Heart left ventricle (tissue), 16 donors: ENCODE measurements at places on chromosomes 2 and 18. TPM values are rescaled to one million over a fixed set of nuclear protein-coding genes. Genes with fewer than 3 reads are reported as not detected.

- peak; percentile 65 for DNase-seq
These were observed 123.5 kb upstream of the EML6 start for GRCh38 chr2:54599914-54600313.

EFHD1 gene
- polyA plus RNA-seq, result 9.0 TPM

GRCh38 chr2:32363597-32363996 is 6.8 kb downstream of the BIRC6 start:
- no peak for DNase-seq

- DNase-seq, result no peak
These were observed 361.5 kb downstream of the GALNT13 start for GRCh38 chr2:154233231-154233630.

GRCh38 chr2:207139552-207139951 is 26.2 kb downstream of the KLF7 start:
- DNase-seq, result no peak

- no peak for DNase-seq
These were observed 208.1 kb downstream of the NCKAP5 start for GRCh38 chr2:133360190-133360589.

TOGARAM2 gene
- polyA plus RNA-seq, result 23.9 TPM

DNA sequence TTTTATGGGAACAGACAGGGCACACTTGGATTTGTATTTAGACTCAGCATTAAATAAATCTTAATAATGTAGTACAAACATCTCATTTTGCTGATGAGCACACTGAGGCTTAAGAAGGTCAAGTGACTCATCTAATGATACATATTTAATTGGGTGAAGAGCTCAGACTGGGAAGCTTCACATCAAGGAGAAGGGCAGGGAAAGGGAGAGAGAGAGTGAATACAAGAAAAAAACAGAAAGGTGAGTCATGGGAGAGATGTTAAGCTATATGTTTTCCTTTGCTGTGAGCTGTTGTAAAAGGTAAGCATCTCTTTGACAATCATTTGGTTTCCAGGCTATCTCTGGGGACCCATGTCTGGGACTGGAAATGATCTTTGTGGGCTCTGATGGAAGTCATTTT is 277.8 kb downstream of the SETBP1 start:
- no peak for DNase-seq

- no peak for DNase-seq
These were observed 114.1 kb upstream of the TEX51 start for GRCh38 chr2:126784621-126785020.

ITGA4 gene
- polyA plus RNA-seq, result 0.23 TPM

AKAIN1 gene
- polyA plus RNA-seq, result not detected

DNA sequence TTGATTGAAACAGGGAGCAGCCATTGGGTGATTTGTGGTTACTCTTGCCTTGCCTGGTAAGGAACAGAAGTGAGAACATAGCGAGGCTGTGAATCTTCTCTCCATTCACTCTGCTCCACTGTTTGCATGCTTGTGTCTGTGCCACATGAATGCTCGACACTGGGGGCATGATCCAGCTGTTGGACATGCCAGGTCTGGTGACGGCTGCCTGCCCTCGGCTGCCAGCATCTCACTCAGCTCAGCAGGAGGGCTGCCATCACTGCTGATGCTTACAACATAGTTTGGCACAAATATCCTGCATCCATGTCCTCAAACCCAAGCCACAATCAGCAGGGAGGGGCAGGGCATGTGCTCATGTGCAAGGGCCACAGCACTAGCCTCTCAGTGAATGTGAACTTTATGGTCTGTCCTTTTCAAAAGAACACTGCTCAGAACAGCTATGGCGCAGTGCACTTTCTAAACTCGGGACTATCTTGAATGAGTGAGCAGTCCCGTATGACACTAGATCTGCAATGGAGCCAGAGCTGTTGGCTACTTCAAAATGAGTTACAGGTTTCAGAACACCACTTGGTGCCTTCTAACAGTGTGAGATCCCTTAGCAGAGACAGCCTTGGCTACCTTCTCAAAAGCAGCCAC is 126.3 kb downstream of the NRP2 start:
- no peak for DNase-seq

DNA sequence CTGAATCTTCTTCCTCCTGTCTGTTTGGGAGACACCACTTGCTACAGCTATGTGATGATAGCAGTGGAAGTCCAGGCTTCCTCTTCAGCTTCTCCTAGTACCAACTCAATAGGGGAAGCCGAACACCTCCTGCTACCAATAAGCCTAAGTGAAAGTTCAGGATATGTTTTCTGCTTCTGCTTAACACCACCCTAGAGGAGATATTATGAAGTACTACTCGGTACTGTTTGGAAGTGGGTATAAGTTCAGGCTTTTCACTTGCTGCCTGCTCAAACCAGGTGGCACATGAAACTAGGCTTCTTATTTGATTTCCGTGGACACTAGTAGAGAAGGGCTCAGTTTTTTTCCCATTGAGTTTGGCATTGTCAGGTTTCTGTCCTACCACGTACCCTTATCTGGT is 99.8 kb downstream of the PTPN4 start:
- DNase-seq, result no peak

- DNase-seq, result no peak
These were observed 142.3 kb upstream of the BOD1L2 start for GRCh38 chr18:57004366-57005121.

GRCh38 chr18:77068321-77069312 is 64.0 kb downstream of the MBP start:
- DNase-seq, result no peak

DNA sequence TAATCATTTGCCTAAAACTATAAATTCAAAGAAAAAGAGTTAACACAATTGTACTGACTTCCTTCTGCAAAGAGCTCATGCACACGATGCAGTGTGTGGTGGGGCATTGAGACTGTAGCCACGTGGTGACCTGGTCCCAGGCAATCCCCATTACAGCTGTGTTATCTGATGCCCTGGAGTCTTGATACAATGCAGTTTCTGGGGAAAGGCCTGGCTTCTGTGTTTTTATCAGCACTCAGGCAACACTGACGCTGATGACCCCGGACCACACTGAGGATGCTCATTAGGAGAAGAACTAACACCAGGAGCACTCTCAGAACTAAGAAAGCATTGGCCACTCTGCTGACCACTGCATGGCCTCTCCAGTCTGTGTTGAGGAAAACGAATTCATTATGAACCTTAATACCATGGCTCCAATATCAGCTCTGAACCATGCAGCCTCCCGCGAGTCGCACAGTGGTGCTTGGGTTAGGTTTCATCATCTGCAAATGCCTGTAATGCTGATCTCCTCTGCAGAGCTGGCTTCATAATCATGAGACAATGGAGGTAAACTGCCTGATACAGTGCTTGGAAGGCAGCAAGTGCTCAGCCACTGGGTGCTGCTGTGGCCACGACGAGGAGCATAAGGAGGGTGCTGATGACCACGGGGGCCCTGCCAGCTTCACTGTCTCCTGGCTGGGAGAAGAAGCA is 218.5 kb downstream of the MYT1L start:
- DNase-seq, result no peak
